Psoas muscle (tissue), 8 donors: ENCODE measurements at places on chromosomes 16 and 17.

DNA sequence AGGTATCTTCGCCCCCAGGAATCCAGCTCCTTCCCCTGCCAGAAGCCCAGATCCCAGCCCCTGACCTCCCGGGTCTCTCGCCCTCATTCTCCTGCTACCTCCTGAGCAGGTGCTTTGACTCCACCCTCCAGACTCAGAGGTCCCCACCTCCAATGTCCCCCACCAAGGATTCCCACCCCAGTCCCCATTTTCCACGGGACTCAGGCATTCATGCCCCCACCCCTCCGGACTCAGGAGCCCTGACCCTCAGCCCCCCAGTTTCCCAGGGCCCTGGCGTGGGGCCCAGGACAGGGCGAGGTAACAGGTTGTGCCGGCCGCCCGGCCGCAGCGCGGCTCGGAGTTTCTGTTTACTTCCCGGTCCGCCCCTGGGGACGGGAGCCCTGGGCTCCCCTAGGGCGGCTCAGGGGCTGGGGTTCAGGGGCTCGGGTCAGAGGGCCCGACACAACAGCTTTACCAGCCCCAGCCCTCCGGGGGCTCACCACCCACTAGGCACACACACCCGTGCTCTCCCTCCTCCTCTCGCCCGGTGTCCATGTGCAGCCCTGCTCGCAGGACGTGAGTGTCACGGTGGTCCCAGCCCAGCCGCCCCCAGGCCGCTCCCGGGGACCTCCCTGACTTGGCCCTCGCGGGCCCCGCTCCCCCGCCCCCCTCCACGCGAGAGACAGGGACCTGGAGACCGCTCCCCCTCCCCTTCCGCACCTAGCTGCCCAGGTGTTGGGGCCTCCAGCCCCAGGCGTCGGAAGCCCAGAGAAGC, 595 bp downstream of the BICDL2 start:
- no peak overlapping the region for H3K4me3 ChIP-seq
- H3K4me1 ChIP-seq = no peaks in the 10 kb centered on the region
- no peak overlapping the region for H3K27ac ChIP-seq
- H3K27me3 ChIP-seq = peaks cover 79% of the 10 kb centered on the region
- DNase-seq = no peak
- no peaks in the 10 kb centered on the region for H3K36me3 ChIP-seq

DNA sequence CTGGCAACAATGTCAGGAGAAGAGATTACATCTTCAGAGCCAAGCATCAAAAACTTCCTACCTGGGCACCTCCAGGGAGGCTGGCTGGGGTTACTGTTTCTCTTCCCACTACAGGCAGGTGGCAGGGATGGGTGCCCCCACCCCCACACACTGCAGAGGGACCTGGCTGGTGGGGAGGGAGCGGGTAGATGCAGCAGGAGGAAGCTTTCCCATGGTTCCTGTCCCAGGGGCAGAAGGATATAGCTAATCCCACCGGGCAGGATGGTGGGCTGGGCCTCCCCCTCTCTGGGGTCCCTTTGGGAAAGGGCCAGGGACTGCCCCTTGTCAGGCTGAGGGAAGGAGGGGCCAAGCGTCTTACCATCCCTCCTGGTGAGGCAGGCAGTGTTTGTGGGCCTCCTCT, 16.7 kb upstream of the MTMR4 start:
- H3K4me3 ChIP-seq = peak overlapping the region; percentile 73
- H3K4me1 ChIP-seq = peaks cover 6% of the 10 kb centered on the region
- no peak for DNase-seq
- no peaks in the 10 kb centered on the region for H3K27me3 ChIP-seq
- H3K36me3 ChIP-seq = no peaks in the 10 kb centered on the region

DNA sequence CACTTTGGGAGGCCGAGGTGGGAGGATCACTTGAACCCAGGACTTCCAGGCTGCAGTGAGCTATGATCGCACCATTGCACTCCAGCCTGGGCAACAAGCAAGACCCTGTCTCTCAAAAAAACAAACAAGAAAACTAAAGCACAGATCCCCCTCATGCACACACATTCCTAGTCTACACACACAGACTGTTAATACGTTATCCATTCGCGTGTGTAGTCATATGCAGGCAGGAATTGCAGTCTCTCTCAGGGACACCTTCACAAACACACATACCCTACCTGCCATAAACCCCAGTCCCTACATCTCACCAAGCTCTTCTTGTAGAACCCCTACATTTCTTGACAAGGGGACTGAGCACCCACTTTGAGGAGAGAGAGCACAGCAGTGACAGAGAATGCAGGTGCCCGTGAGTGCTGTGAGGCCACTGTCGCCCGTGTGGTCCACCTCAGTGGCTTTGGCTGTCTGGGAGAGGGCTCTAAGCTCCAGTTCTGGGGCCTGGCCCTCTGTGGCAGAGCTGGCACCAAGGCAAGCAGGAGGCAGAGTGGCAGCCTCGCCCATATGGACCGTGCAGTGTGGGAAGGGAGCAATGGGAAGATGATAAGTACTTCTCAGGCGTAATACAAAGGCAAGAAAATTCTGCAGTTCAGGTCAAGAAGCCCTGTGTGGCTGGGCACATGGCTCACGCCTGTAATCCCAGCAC, 59.0 kb upstream of the RPH3AL start:
- H3K4me1 ChIP-seq = peaks cover 12% of the 10 kb centered on the region
- H3K27ac ChIP-seq = no peak overlapping the region
- H3K36me3 ChIP-seq = no peaks in the 10 kb centered on the region
- no peaks in the 10 kb centered on the region for H3K27me3 ChIP-seq
- no peak for DNase-seq

DNA sequence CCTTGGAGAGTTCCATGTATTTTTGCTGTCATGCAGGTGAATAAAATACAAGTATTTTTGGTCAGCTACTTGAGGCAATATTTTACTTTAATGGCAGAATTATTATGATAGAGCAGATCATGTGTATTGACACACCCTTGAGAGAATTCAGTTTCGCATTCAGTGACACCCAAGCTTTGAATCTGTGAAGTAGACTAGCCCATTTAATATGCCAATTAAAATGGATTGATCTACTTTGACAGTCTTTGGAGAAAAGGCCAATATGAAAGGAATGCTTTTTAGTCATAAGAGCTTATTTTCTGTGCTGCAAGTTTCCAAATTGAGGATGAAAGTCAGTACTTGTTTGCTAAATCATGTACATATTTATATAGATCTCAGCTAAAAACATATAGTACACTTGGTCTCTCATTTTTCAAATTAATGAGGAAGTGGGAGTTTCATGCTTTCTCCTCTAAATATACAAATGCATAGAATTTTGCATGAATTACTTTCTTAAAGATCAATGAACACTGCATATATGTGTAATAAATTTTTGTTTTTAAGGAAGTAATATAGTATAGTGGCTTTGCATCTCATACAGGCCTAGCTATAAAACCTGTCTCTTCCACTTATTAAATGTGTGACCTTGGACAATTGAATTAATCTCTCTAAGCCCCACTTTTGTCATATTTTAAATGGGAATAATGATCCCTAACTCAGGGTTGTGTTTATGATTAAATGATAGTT, 161.5 kb downstream of the PHKB start:
- H3K27ac ChIP-seq = no peak overlapping the region
- peaks cover 17% of the 10 kb centered on the region for H3K4me1 ChIP-seq
- no peak overlapping the region for H3K4me3 ChIP-seq
- H3K36me3 ChIP-seq = no peaks in the 10 kb centered on the region

DNA sequence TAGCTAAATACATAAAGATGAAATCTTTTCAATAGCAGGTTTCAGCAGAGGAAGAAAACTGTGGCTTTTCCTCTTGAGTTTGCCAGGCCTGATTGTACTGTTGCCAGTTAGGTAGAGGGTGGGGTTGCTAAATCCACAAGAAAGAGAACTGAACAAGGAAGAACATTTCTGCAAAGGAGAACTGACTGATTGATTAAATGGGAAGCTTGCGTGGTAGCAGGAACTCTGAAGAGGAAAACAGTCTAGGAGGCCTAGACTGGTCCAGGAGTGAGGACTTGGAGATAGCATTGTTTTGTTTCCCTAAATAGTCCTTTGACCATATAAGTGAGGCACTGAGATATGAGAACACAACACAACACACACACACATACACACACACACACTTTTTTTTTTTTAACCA, 18.8 kb downstream of the LRRC36 start:
- no peaks in the 10 kb centered on the region for H3K36me3 ChIP-seq
- no peaks in the 10 kb centered on the region for H3K27me3 ChIP-seq
- H3K4me1 ChIP-seq = no peaks in the 10 kb centered on the region

DNA sequence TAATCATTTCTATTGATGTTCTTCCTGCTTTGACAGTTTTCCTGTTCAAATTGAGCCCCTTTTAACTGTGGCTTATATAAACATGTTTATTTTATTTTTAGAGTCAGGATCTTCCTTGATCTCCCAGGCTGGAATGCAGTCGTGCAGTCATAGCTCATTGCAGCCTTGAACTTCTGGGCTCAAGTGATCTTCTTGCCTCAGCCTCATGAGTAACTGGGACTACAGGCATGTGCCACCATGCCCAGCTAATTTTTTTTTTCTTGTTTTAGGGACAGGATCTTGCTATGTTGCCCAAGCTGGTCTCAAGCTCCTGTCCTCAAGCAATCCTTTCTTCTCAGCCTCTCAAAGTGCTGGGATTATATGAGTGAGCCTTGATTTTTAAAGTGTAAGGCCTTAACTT, 14.7 kb downstream of the PHKB start:
- H3K27ac ChIP-seq = peak overlapping the region; percentile 75
- no peaks in the 10 kb centered on the region for H3K27me3 ChIP-seq
- DNase-seq = peak; percentile 52
- H3K4me3 ChIP-seq = no peak overlapping the region

DNA sequence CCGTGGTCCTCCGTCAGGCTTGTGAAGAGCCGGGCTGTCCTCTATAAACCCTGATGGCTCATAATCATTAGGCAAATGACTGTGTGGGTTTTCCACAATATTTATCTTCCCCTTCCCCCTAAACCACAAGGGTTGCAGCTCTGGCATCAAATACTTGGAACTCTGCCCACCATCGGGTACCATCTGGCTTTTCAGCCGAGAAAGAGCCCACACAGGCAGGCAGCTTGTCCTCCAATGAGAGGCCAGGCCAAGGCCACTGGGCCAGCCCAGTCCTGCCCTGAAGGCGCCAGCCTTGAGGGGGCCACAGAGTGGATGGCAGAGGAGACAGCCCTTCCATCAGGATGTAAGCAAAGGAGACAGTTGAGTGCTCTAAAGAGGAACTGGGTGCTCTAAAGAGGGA, 31.8 kb upstream of the NAT9 start:
- no peaks in the 10 kb centered on the region for H3K4me1 ChIP-seq
- peaks cover 7% of the 10 kb centered on the region for H3K36me3 ChIP-seq
- DNase-seq = no peak
- no peak overlapping the region for H3K27ac ChIP-seq
- H3K27me3 ChIP-seq = no peaks in the 10 kb centered on the region

GRCh38 chr17:15954222-15954621, 9.3 kb downstream of the ADORA2B start:
- no peaks in the 10 kb centered on the region for H3K36me3 ChIP-seq
- DNase-seq = no peak
- H3K27me3 ChIP-seq = no peaks in the 10 kb centered on the region
- no peaks in the 10 kb centered on the region for H3K4me1 ChIP-seq
- no peak overlapping the region for H3K27ac ChIP-seq

DNA sequence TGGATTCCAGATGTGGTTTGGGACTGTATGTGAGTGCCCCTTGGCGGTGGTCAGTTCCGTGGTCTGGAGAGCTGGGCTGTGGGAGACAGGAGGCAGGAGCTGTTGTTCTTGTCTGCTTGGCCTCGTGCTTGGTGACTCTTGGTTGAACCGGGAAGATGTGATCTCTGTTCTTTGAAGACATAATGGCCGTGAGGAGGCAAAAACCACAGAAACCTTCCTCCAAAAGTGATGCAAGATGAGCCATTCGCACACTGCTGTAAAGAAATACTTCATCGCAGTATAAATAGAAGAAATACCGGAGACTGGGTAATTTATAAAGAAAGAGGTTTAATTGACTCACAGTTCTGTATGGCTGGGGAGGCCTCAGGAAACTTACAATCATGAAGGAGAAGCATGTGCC, 128.8 kb downstream of the RAP1GAP2 start:
- H3K27me3 ChIP-seq = no peaks in the 10 kb centered on the region
- no peaks in the 10 kb centered on the region for H3K4me1 ChIP-seq
- no peak for DNase-seq
- no peak overlapping the region for H3K4me3 ChIP-seq

GRCh38 chr17:30586818-30587595, 109.8 kb downstream of the GOSR1 start:
- no peak for DNase-seq
- H3K4me3 ChIP-seq = no peak overlapping the region
- no peak overlapping the region for H3K27ac ChIP-seq

GRCh38 chr17:17671369-17672129, 9.7 kb upstream of the RAI1 start:
- no peak overlapping the region for H3K27ac ChIP-seq
- no peak overlapping the region for H3K4me3 ChIP-seq
- peaks cover 9% of the 10 kb centered on the region for H3K4me1 ChIP-seq
- H3K36me3 ChIP-seq = no peaks in the 10 kb centered on the region
- DNase-seq = no peak

- no peak overlapping the region for H3K27ac ChIP-seq
- H3K36me3 ChIP-seq = no peaks in the 10 kb centered on the region
- H3K4me3 ChIP-seq = no peak overlapping the region
- no peaks in the 10 kb centered on the region for H3K27me3 ChIP-seq
These were observed 47.2 kb downstream of the OTOA start for GRCh38 chr16:21710938-21711337.

DNA sequence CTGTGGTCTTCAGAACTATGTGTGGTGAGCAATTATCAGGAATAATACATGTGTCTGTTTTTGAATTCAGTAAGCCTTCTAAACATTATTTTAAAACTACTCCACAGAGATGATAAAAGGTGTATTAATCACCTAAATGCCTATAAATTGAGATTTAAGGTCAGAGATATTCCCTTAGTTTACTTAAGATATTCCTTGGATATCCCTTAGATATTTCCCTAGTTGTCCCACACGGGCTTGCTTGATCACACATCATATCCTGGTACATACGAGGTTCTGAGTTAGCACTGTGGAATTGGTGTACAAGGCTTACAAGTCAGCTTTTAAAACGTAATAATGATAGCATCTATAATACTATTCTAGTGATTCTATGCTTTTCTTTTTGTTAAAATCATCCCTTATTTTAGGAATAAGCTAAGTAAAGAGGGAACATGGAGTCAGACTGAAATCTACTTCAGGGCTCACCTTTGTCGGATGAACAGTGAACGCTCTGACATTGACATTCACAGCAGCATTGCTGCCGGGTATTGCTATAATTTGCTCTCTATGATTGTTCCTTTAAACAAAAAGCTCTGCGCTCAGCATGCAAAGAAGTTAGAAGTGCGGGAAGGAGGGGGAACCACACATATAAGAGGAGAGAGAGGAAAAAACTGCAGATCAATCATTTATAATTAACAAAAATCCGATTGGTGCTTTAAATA, 136.5 kb downstream of the SKAP1 start:
- no peaks in the 10 kb centered on the region for H3K36me3 ChIP-seq
- peaks cover 9% of the 10 kb centered on the region for H3K27me3 ChIP-seq
- no peak overlapping the region for H3K27ac ChIP-seq

GRCh38 chr16:77897831-77898605, 109.7 kb downstream of the VAT1L start:
- no peaks in the 10 kb centered on the region for H3K36me3 ChIP-seq
- H3K4me1 ChIP-seq = no peaks in the 10 kb centered on the region
- H3K27me3 ChIP-seq = no peaks in the 10 kb centered on the region
- no peak for DNase-seq

- H3K4me3 ChIP-seq = no peak overlapping the region
- no peak for DNase-seq
- H3K27ac ChIP-seq = no peak overlapping the region
- H3K27me3 ChIP-seq = no peaks in the 10 kb centered on the region
- H3K4me1 ChIP-seq = peaks cover 33% of the 10 kb centered on the region
These were observed 174.8 kb downstream of the XYLT1 start for GRCh38 chr16:17295948-17296347.
